ENCODE measurements at places on chromosomes 13 and 19. TPM values are rescaled to one million over a fixed set of nuclear protein-coding genes. Genes with fewer than 3 reads are reported as not detected.

DNA sequence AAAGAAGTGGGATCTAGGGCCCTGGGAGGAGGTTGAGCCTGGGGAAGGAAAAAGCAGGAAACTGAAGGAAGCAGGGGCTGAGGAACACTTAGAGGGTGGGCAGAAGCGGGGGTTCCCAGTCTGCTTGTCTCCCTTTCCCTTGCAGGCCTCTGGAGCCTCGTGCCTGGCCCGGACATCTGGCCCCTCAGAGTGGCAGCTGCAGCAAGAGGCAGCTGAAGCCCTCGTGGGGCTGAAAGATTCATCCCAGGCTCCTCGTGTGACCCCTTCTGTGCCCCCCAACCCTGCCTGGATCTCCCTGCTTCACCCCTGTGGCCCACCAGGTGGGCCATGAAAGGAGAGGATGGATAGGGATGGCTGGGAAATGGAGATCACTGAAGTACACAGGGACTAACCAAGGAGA lies 5.5 kb downstream of the DMRTC2 start:
- no peak for DNase-seq

DNA sequence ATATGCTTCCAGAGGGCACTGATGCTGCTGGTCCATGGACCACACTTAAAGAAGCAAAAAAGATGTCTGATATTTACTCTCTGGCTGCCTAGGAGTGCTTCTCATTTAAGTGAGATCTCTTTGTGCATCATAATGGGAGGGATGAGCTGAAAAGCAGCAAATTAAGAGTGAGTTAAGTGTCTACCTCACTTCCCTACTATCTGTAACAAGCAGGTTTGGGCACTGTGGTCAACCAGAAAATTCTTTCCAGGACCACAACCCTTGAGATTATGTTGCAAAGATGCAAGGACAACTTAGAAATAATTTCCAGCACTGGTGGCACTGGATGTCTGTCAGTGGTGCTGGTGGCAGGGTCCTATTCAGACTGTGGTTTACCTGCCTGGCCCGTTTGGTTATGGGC lies 52.1 kb upstream of the USPL1 start:
- no peak for DNase-seq

GRCh38 chr19:20422216-20423205 lies 143.1 kb downstream of the ZNF737 start:
- no peak for DNase-seq

DNA sequence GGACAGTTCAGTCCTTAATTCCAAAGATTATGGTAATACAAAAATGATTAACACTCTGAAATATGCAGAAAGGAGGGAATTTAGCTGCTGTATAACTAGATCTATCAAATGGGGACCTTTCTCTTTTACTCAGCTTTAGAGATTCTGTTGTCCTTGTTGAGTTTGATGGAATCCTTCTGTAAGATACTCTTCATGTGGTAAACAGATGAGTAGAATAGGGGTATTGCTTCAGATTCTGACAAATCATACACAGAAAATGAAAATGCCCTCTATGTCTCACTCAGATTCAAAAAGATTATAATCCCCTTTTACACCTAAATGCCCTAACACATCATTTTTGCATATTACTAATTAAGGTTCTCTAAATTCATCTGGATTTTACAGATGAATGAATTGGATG lies 50.7 kb downstream of the ARHGAP35 start:
- DNase-seq, result no peak

DNA sequence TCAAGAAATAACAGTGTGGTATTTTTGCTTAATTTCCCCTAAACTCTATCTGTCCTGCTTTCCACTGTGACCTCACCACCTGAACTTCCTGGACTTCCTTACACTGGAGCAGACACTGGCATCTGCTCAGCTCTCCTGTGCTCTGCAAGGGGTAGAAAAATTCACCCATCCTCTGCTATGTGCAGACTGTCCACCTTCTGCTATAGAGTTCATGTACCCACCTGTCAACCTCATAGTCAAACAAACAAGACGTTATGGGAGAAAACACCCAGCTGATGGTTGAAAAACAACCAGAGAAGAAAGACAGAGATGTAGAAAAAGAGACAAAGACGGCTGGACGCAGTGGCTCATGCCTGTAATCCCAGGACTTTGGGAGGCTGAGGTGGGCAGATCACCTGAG lies 12.2 kb downstream of the LAIR1 start:
- DNase-seq, result no peak

Gene NLRP5
- total RNA-seq, result not detected

DNA sequence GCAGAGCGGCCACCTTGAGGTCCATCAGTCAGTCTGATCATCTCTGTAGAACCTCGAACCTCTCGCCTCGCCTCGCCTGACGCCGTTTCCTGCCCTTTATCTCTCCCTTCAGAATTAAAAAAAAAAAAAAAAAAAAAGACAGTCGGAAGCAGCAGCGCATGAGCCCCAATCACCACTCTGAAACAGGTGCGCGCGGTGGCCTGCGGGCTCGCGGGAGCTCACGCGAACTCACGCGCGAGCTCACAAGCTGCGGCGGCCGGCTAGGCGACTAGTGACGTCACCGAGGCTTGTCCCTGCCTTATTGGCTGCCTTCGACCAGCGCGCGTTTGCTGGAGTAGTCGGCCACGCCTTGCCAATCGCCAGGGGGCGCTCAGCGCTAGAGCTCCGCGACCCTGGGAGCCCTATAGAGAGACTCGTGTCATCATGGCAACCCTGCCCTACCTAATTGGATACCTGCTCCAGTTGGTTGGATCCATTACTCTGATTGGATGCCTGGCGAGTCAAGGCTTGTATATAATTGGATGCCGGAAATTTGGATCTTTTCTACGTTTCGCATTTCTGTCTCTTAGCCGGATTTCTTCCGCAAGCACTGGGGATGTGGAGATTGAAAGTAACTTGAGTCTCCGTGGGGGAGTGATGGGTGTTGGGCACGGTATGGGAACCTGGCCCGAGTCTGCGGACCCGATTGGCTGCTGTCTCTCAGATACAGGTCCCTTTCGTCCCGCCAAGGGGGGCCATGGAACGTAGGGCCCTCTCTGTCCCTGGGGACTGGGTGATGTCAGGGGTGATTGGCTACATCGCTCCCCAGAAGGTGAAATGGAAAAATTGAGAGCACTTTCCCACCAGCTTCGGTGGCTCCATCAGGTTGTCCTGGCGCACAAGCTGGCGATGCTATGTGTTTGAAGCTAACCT lies 31.6 kb downstream of the SYT3 start:
- DNase-seq, result peak; percentile 37

GRCh38 chr13:85853161-85853894 lies 54.1 kb upstream of the SLITRK6 start:
- no peak for DNase-seq

DNA sequence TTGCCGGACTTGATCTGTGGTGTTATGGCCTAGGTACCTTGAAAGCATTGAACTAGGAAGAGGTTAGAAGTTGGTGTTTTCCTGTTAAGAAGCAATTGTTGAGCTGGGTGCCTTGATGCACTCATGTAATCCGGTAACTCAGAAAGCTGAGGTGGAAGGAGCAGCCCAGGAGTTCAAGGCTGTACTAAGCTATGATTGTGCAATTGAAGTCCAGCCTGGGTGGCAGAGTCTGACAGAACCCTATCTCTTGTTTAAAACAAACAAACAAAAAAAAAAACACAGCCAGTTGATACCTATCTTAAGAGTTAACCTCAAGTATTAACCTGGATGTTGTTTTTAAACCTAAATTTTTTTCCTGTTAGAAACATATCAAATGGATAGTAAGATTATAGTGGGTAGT lies 19.3 kb downstream of the SAFB start:
- no peak for DNase-seq

DNA sequence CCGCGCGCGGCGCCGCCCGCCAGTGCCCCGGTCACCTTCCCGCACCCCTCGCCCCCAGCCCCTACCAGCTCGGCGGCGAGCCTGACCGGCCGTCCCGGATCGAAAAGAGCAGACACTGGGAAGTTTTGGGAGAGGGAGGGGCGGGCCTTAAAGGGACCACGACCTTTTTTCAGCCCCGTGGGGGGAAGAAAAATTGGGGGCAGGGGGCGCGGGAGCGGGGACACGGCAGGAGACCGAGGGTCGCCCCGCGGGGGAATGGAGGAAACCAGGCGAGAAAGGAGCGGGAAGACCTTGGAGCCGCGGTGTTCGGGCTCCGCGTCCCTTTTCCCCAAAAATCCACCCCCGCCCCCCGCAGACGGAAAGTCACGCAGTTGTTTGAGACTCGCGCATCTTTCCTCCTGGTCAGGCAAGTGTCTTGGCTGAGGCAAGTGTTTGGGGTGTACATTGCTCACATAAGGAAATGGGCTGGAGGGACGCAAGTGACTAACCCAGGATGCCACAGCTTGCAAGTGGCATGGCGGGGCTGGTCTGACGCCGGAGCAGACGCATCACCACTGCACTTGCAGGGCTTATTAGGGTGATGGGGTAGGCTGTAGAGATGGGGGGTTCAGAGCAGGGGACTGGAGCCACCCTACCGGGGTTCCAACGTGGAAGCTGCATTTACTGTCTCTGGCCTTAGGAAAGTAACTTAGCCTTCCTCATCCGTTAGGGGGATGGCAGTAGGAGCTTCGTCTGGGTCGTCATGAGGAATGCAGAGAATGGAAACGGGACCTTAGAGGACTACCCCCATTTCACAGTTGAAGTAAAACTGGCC lies 2.7 kb upstream of the HNRNPL start:
- peak; percentile 65 for DNase-seq

DNA sequence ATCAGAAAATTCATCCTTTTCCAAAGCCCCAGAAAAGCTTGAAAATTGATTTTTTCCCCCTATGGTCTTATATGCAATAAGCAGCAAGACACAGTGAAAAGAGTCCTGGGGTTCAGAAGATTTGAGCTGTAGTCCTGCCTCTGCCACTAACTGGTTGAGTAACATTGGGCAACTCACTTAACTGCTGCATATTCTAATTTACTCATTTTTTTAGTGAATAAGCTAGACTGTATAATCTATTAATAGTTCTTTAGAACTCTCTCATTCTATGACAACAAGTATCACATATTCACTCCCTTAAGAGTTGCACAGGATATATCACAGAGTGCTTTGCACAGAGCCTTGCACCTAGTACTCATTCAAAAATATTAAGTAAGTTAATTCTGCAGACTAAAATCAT lies 110.8 kb downstream of the STOML3 start:
- DNase-seq, result no peak

Gene NANOS2
- not detected for total RNA-seq

- no peak for DNase-seq
Observed at GRCh38 chr13:110103534-110103933, 203.4 kb downstream of the COL4A1 start.

DNA sequence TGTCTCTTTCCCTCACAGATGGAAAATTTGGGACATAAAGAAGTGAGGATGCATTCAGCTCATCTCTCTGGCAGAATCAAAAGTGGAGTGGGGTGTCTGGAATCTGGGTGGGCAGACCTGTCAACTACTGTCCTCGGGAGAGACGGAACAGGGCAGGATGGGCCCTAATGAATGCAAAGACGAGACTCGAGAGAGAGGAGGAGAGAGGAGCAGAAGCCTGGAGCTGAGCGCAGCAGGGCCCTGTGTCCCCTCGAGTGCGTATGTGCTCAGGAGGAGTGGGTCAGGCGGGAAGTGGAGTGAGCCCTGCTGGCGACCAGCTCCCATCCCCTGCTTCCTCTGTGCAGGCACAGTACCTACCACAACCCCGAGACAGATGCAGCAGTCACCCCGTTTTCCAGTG lies 78.9 kb downstream of the TEX29 start:
- no peak for DNase-seq

Gene MBD3L3
- total RNA-seq, result not detected

DNA sequence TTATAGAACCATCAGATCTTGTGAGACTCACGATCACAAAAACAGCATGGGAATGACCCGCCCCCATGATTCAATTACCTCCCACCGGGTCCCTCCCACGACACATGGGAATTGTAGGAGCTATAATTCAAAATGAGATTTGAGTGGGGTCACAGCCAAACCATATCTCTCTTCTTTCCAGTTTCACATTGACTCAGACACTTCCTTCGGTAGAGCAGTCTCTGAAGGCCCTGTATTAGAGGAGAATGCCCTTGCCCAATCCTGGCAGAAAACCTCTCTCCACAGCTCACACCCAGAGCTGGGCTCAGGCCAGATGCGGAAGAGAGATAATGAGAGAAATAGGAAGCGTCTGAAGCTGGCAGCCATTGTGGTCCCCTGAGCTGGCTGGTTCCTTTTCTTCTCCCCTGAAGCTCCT lies 72.4 kb upstream of the CLDN10 start:
- DNase-seq, result no peak

DNA sequence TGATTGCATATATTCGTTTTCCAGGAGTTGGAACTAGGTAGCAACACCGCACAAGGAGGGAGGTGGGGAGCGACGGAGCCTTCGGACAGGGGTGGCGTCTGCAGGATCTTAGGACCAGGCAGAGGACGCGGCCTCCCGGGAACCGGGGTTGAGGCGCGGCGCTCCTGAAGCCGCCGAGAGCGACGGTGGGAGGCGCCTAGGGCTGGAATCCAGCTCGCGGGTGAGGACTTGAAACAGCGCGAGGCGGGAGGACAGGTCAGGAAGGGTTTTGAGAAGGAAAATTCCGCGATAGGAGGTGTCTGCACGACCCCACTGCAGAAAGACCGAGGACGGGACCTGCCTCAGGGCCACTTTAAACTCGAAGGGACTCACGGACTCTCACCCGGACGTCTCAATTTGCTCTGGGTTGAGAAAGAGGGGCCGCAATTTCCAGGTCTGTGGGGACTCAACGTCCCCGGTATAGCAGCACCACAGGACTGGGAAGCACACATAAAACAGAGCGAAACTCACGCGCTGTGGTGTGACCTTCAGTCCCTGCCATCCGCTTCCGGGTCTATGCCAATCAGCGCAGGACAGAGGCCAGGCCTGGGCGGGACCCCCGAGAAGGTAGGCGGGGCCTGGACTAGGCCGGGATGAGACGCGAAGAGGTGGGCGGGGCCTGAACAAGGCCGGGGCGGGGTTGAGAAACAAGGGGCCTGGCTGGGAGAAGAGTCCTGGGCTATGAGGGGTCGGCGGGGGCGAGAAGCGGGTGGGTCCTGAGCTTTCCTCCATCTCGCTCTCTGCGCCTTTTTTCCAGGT lies at the start of gene ZNF320:
Gene ZNF320 (minus strand): TSS at position 498 of the 798 bp plus-strand sequence. CDS start 7,380 bp downstream, outside the sequence.
- peak; percentile 97 for DNase-seq

DNA sequence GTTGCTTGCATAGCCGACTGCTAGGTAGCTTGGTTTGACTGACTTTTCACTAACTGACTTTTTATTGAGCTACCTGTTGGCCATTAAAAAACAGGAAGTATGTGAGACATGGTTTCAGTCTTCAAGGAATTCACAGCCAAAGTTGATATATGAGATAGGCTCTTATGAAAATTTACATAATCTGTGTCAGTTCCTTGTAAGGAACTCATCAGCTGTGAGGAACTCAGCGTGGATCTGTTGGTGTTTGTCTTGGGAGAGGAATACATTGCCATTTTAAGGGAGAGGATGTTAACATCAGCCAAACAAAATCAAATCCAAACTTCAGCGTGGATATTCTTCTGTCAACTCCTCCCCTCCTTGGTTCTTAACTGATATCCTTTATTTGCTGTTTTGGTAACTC lies 2.0 kb downstream of the RNF113B start:
- no peak for DNase-seq

GRCh38 chr13:97752961-97753668 lies 200.4 kb upstream of the IPO5 start:
- no peak for DNase-seq
